A172 (cell line): ENCODE measurements at places on chromosomes 3 and 15. TPM values are rescaled to one million over a fixed set of nuclear protein-coding genes. Genes with fewer than 3 reads are reported as not detected.

- no peak for DNase-seq
Observed at GRCh38 chr3:119652306-119653033, 7.9 kb downstream of the POPDC2 start.

DNA sequence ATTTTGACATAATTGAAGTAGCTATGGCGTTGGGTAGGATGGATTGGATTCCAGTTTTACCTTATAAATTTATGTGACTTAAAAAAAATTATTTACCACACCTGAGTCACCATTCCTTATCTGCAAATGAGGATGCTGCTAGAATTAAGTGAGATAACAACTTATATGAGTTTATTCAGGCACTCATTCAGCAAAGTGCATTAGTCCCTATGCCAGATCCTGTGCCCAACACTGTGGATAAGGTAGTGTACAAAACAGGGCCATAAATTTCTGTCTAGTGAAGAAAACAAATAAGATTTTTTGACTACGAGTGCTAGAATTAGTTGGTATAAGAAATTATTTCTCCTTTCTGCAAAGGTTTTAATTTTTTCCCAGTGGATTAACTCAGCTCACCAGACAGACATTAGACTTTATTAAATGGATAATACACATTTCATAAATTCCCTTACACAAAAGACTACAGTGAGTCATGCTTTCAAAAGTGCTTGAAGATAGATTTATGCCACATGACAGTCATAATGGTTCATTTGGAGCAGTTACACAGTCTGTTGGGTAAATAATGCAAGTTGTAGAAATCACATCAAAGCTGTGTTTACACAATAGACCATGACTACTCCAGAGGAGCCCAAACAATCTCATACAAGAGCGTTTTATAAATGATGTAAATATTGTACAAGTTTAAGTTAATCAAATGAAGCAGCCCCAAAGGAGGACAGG, 129.9 kb upstream of the TGFBR2 start:
- peak; percentile 15 for DNase-seq

DNA sequence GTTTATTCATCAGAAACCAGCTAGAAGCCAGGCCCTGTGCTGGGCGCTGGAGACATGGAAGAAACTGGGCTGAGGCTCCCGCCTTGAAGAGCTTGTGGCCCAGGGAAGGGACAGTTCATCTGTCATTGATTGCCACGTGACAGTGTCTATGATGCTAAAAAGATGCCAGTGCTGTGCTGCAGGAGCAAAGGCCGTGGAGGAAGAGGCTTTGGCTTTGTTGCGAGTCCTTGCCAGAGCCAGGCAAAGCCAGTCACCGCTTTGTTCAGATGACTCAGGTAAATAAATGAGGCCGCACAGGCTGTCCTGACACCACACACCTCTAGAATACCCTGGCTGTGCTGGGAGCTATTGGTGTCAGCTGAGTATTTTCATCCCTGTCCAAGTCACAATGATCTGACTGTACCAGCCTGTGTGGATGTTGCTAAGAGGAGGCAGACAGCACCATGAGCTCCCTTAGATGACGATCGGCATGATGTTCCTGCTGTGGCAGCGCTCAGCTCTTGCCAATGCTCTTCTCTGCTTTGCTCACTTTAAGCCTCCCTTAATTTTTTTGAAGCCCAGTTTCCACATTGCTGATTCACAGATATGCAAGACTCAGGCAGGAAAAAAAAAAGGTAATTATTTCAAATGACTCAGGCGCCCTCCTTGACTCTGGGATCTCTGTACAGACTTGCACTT, 77.5 kb downstream of the CCNL1 start:
- peak; percentile 47 for DNase-seq

DNA sequence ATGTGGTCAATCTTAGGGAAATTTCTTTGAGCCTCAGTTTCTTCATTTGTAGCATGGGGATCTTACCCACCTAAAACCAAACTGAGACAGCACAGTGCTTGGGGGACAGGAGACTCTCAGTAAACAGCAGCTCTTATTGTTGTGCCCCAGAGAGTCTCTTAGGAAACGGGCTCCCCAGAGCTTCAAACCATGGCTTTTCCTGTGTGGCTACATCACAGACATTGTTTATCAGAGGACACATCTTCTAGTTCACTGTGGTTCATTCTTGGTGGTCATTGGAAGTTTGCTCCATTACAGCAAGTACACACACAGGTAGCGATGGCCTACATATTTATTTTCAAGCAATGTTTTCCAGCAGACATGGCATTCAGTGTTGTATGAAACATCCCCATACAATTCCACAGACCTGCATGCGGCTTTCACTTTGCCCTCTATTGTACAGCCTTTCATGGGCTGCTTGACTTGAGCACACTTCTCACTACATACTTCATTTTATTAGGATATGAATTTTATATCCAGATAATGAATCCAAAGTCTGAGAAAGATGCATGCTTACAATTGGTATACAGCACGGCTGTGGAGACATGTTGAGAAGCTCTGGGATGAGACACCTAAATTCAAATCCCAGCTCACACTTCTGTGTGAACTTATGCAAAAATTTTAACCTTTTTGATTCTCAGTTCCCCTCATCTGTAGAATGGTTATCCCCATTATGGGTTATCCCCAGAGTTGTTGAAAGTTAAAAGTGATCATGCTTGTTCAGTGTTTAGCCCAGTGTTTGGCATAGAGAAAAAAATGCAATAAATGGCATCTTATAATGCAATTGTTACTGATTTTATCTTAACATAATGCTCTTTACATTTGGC, 84.8 kb upstream of the ICE2 start:
- DNase-seq: no peak

- no peak for DNase-seq
Observed at GRCh38 chr3:159782724-159783421, 205.8 kb upstream of the IL12A start.

DNA sequence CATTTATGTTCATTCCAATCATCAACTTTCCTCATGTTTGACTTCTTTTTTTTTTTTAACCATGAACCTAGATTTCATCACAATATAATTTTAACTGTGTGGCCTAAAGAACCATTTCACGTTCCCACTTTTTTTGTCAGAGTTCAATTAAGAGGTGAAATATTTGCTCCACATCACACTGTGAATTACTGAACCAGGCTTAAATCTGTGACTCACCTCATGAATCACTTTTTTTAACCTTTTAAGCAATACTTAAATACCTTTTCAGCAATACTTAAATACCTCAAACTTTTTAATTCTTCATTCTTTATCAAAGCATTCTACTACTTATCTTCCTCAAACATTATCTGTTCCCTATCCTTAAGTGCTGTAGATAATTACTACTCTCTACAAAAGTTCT, 137.6 kb downstream of the SI start:
- DNase-seq: peak; percentile 64

DNA sequence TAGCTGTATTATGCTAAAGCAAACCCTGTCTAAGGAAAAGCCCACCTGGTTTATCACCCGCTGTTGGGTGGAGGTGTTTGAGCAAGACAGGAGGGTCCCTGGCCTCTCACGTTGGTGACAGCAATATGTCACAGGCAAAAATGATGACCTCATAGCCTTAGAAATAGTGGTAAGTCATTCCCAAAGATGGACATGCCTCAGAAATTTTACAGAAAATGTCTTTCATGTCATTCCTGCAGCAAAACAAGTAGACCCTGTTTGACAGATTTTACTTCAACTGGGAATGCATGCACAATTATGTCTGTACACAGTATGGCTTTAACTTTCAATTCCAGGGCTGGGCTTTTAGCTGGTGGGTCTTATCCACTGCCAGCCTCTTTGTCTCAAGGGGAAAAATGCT, 362.3 kb upstream of the C2CD4B start:
- no peak for DNase-seq

Gene SEMA4B
- 17.1 and 33.8 TPM in 2 replicates for total RNA-seq

Gene P2RY13
- not detected in 2 replicates for total RNA-seq

Gene CFAP20DC
- total RNA-seq: 6.5 and 6.8 TPM in 2 replicates

DNA sequence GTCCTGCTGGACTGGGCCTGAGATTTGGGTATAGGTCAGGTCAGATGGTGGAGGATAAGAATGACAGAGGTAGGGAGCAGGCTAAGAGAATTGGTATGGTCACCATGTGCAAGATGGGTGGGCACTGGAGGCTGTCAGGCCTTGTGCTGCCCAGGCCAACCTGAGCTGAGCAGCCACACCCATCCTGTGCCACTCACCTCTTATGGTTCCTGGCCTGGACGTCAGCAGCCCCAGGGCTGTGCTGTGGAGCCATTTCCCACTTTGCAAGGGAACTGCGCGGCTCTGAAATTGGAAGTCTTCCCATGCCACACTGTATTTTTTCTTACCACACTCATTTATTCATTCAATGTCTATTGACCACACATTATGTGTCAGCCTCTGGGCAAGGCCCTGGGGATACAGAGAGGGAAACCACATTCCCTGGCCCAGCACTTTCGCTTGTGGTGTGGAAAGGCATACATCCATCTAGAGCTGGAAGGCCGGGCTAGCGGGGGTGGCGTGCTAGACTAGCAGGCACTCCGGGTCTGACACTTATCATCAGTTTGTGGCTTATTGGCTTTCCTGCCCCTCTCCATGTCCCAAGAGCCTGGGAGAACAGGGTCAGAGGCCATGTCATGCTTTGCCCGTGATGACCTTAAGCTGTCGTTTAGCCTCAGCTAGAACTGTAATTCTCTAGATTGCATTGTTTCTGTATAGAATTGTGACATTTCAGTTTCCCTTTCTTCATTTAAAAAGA, 51.1 kb upstream of the POLG start:
- DNase-seq: peak; percentile 43

DNA sequence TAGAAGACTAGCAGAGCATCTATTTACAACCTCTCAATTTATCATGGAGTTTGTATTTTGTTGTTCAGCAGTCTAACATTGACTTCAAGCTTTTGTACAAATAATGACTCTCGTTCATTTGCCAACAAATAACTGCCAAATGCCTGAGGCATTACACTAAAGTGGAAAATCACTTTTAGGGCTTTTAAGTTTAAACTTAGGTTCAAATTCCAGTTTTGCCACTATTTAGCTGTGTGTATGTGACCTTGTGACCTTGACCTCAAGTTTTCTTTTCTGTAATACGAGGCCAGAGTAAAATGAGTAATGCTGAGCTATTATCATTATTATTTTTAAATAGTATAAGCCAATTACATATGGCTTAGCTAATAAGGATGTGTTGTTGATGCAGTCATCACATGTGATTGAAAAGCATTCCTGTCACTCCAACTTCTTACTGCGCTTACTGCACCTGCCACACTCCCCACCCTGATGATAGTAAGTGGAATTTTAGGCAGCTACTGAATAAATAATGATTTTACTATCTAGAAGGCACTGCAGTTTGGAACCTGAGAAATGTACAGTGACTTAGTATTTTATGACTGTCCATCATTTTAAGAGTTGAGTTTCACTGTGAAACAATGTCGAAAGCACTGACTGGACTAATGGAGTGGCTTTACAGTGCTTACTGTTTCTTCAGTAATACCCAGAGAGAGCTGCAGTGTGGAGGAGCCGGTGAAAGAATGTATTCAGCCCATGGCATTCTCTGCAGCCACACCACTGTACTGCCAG, 16.3 kb downstream of the ARL8B start:
- DNase-seq: no peak

GRCh38 chr3:176208915-176209314, 988.4 kb downstream of the TBL1XR1 start:
- no peak for DNase-seq

- no peak for DNase-seq
Observed at GRCh38 chr15:76056931-76057330, 2.9 kb upstream of the TMEM266 start.

DNA sequence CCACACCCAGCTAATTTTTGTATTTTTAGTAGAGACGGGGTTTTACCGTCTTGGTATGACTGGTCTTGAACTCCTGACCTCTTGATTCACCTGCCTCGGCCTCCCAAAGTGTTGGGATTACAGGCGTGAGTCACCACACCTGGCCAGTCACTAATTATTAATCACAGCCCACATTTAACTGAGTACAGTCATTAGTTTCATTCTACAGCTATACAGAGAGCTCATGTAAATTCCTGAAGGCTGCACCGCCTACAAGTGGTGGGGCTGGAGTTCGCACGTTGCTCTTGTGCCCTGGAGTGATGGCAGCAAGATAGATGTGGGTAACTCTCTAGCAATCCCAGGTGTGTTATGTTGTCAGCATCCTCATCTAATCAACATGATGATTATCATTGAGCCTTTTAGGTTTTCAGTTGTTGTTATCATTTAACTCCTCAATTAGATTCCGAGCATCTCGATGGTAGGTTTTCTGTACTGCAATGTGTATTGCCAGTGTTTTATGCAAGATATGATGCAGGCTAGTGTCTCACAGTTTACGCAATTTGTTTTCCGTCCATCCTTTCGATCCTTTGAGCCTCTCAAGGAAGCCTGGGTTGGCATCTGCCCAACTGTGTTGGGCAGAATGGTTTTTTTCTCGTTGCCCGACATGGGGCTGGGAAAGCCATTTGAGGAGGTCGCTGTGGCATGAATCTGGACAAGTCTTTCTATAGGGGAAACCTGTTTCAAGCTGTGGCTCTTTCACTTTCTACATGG, 216.3 kb downstream of the LPP start:
- DNase-seq: no peak

GRCh38 chr15:29034593-29035335, 149.0 kb downstream of the APBA2 start:
- no peak for DNase-seq

Gene DAZL
- total RNA-seq: not detected in 2 replicates

- peak; percentile 84 for DNase-seq
Observed at GRCh38 chr15:33194704-33195670, at the start of gene FMN1. Gene FMN1, minus strand, starts transcription at chr15:33194714. Its CDS starts 39,800 bp downstream, at chr15:33154914.

- DNase-seq: no peak
Observed at GRCh38 chr3:34073111-34073510, 274.7 kb downstream of the PDCD6IP start.

GRCh38 chr3:32383136-32383711, 8.4 kb upstream of the CMTM7 start:
- no peak for DNase-seq

GRCh38 chr15:69826819-69827175, 270.9 kb downstream of the TLE3 start:
- no peak for DNase-seq

Gene HDC
- total RNA-seq: 0.29 and 0.62 TPM in 2 replicates

DNA sequence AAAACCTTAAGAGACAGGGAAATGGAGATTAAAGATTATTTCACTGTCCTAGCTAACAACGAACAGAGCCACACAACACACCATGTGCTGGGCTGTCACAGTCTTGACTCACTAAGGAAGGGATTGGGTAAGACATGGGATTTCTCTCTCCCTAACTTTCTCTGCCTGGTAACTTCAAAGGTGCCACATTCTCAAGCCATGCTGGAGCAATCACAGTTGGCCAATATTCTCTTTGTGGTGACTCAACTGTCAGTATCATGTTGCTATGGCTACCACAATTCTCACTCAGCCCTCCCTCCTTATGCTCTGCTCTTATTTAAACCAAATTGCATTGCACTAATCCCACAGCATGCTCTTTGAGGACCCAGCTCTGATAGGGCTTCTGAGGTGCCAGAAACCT, 74.0 kb downstream of the OXNAD1 start:
- DNase-seq: peak; percentile 72

DNA sequence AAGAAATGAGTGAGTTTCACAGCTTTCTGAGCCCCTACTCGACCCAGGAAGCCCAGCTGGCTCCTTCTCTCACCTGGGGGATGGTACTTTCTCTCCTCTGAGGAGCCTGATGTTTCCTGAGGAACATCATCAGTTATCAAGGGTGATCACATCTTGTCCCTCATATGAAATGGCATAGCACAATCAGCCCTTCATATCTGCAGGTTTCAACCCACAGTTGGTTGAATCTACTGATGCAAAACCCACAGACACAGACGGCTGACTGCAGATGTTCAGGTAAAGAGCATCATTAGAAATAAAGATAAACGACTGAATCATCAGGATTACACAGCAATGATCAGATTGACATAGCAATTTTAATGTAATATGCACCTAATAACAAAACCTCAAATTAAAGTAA, 93.6 kb upstream of the OSTN start:
- no peak for DNase-seq

Gene CYP1A2
- not detected in 2 replicates for total RNA-seq

- no peak for DNase-seq
Observed at GRCh38 chr3:62229908-62230307, 143.4 kb downstream of the FEZF2 start.

Gene ZMYND10
- 0.09 and 0.62 TPM in 2 replicates for total RNA-seq
